Putamen (tissue), 1 donor: ENCODE measurements at places on chromosomes 2 and 18.

GRCh38 chr2:160228141-160228917 is 28.3 kb upstream of the ITGB6 start:
- DNase-seq: no peak

DNA sequence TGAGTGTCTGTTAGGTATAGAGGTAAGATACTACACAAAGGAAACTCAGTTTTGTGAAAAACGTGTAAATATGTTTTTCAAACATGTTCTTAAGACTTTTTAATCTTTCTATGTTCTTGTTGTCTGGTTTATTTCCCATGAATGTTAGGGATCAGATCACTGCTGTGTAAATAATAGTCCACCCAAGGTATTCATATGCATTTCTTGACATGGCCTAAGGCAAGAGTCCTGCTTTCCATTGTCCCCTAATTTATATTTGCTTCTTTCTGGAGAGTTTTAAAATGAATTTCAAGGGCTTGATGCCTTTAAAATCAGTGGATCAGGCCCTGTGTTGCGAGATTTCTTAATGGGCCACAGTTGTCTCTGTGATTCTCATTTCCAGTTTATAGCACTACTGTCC is 28.9 kb downstream of the CRIM1 start:
- DNase-seq: no peak

DNA sequence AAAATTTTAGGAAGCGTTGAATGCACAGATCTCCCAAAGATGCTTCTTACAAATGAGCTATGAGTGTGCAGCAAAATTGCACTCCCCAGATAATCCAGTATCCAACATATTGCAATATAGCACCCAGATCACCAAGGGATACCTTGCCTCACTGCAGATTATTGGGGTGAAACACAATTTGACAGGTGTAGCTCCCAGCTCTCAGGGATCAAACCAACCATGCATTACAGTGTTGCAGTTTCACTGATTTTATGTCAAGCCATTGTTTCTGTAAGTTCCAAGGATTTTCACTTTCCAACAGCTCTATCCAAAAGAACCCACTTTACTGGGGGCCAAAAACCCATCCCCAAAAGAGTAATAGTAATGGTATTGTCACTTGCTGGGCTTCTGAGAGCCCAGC is 10.8 kb upstream of the PRLH start:
- no peak for DNase-seq

DNA sequence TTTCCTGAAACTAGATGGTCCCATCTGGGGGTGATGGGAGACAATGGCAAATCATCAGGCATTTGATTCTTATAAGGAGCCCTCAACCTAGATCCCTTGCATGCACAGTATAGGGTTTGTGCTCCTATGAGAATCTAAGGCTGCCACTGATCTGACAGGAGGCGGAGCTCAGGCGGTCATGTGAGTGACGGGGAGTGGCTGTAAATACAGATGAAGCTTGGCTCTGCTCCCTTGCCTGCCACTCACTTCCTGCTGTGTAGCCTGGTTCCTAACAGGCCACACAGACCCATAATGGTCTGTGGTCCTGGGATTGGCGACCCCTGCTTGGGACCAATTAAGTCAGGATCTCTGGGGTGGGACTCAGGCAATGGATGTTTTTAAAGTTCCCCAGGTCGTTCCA is 293.4 kb downstream of the ZNF521 start:
- peak; percentile 20 for DNase-seq

DNA sequence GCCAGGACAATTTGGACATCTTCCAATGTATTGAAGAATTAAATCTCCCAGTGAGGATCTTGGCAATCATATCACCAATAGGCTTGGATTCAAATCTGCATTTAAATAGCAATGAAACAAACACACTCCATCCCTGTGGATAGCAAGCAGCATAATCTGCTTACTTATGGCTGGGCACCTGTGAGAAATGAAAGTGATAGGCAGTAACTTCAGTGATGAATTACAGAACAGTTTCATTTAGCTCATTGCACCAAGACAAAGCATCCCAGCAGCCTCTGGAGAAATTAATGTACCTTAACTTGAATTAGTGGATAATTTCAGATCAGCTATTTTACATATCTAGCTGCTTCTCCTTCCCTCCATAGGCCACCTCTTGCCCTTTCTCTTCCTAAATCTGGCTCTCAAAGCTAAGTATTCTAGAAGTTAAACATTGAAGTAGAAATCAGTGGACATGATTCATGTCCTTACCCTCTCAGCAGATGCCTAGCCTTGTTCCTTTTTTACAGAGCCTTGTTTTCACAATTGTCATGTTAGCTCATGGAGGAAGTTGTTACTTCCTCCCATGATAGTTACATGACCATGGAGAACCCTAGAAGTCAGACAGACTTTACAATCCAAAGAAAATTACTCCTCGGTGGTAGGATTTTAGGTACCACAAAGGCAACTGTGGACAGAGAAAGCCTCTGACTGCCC is 88.5 kb upstream of the TACR1 start:
- no peak for DNase-seq

DNA sequence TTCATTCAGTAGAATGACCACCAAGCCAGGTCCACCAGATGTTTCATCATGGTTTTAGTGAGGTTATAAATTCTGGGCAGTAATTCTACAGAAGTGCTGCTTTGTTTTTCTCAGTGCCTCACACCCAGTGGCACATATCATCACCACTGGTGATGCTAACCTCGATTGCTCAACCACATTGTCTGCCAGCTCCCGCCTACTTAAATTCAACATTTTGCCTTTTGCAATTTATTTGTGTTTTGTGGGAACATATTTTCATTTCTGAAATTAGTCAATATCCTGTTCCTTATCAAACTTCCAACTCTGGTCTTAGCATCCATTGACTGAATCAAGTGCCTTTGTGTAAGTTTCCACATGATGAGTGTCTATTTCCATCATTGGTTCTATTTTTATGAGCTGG is 62.3 kb upstream of the TMEM178A start:
- DNase-seq: no peak

- DNase-seq: no peak
Measured at GRCh38 chr18:2425426-2426317, 145.6 kb downstream of the METTL4 start.

- no peak for DNase-seq
Measured at GRCh38 chr2:174300114-174300513, 34.6 kb upstream of the SP9 start.

- no peak for DNase-seq
Measured at GRCh38 chr2:101123795-101124471, 27.2 kb downstream of the TBC1D8 start.

- DNase-seq: no peak
Measured at GRCh38 chr2:23505984-23506380, 121.0 kb downstream of the KLHL29 start.

DNA sequence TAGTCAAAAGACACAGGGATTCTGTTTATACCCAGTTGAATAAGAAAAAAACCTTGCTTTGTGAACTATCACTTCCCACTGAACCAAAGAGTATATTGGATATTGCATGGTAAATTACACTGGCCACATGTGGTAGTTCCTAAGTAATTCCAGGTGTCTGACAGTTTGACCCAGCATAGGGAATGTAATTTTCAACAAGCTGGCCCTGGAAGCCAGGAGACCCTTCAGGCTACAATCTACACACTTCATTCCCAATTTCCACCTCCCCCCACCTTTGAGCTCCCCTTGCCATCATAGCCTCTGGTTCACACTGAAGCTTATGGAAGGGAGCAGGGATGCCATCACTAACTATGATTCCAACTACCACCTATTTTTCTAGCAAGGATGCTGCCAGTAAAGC is 2.8 kb downstream of the FRZB start:
- DNase-seq: no peak

GRCh38 chr18:59561612-59562011 is 135.6 kb downstream of the CCBE1 start:
- DNase-seq: no peak

GRCh38 chr2:201413143-201413542 is 38.1 kb downstream of the TRAK2 start:
- no peak for DNase-seq

- DNase-seq: no peak
Measured at GRCh38 chr2:191178806-191179514, 28.2 kb upstream of the STAT4 start.

- DNase-seq: no peak
Measured at GRCh38 chr2:145017149-145017548, 497.2 kb upstream of the ZEB2 start.

- DNase-seq: no peak
Measured at GRCh38 chr2:171952276-171952675, 30.0 kb downstream of the HAT1 start.

GRCh38 chr2:83808878-83809277 is 650.2 kb downstream of the SUCLG1 start:
- no peak for DNase-seq

GRCh38 chr2:240818293-240819125 is 1.5 kb downstream of the KIF1A start:
- DNase-seq: peak; percentile 58

- no peak for DNase-seq
Measured at GRCh38 chr2:66827851-66828250, 392.9 kb downstream of the MEIS1 start.

- DNase-seq: no peak
Measured at GRCh38 chr2:75790814-75791467, 80.2 kb upstream of the GCFC2 start.

- no peak for DNase-seq
Measured at GRCh38 chr18:8969639-8970390, 132.7 kb upstream of the NDUFV2 start.

GRCh38 chr2:203824057-203824456 is 43.5 kb upstream of the CTLA4 start:
- DNase-seq: no peak

DNA sequence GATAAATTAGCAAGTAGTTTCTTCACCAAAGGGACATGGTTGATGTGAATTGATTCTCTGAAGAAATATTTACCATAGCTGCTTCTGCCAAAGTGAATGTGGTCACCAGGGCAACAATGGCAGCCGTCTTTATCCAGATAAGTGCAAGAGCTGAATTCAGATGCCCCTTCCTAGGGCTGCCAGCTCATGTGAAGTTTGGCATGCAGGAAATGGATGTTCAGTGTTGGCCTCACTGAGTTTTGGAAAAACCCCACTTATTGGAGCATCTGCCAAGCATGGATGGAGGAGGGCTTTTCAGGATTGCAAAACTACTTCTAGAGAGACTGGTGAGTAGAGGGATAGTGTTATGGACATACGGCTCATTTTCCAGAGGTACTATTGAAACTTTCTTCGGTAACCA is 80.8 kb downstream of the FMNL2 start:
- DNase-seq: no peak

GRCh38 chr2:121722479-121722878 is 14.2 kb downstream of the NIFK start:
- no peak for DNase-seq

GRCh38 chr2:85133751-85134254 is 611 bp downstream of the TCF7L1 start:
- no peak for DNase-seq

DNA sequence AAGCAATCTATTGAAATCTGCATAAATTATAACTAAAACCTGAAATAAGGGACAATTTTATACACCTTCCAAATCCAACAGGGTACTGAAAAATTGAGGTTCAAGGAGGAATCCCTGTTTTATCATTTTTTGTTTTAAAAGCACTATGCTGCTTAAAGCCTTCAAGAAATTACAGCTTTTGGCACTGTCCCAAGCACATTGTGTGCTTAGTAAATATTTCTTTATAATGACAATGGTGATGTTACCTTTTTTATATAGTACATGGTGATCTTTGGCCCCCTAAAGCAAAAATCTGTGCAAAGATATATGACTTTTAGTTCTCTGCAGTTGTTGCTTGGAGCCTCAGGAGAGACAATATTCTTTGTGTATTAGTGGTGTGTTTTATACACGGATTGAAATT is 71.6 kb upstream of the EFEMP1 start:
- DNase-seq: no peak

DNA sequence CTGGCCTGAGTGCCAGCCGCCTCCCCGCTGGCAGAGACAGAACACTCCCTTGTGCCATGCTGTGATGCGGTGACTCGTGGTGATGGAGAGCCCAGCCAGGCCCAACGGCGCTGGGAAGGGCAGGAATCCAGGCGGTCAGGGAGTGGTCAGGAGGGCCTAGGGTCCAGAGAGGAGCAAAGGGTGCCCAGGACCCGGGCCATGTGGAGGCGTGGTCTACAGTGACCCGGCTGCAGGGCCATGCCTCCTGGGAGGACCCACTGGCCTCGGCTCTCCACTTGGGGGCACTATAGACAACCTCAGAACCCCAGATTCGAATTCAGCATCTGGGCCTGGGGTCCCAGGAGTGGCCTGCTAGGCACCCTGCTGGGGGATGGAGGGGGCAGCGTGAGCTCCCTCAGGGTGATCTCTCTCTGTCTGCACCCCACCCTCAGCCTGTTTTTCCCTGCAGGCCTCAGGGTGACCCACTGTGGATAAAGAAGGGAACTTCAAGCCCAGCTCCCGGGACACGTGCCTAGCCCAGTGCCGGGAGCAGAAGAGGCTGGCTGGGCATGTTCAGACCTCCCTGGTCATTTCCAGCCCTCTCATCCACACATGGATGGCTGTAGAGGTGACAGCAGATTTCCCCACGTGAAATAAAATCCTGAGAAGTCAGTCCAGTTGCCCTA is 13.0 kb downstream of the AMER3 start:
- no peak for DNase-seq

DNA sequence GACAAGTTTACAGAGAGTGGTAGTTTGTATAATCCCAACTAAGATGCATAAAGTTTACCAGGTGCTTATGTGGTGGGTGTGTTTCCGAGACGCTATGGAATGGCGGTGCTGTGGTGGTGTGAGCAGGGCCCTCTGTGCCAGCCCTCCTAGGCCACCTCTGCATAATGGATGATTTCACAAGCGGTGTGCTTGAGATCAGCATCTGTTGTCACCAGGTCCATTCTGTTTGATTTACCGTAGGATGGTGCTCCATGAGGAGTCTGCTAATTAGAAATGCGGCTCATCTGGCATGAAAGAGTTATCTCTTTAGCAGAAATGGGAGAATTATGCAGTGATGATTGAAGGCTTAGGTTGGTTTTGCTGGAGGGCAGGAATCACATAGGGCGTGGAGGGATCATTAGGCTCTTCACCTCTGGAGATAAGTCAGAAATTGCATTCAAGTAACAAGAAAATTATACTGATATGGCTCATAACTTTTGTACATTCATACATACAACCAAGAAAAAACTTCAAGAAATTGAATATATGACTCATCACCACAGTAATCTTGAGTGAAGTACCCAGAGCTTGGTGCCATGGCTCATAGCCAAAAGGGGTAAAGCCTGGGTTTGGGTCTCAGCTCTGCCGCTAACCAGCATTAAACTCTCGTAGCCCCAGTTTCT is 41.4 kb downstream of the CRIM1 start:
- DNase-seq: no peak

DNA sequence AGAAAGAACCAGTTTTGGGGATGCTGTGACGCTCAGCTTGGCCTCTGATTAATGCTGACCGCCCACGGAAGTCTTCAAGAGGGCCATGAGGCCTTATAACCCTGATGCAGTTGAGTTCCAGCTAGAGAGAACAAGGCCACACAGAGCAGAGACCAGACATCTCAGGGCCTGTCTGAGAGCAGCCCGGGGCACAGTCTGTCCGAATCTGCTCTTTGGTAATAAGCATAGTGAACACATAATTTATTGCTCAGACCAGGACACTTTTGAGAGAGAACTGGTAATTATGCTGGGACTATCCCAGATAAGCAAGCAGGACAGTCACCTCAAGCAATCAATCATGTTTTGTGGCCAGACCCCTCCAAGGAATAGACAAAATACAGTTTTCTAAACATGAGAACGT is 68.5 kb downstream of the STPG4 start:
- no peak for DNase-seq
